Activated CD4-positive, alpha-beta T cell treated with anti-CD3 and anti-CD28 coated beads, Interleukin-2, amount 50 U/mL, for 24 hours (primary cell): ENCODE measurements at places on chromosomes 3 and 15.

DNA sequence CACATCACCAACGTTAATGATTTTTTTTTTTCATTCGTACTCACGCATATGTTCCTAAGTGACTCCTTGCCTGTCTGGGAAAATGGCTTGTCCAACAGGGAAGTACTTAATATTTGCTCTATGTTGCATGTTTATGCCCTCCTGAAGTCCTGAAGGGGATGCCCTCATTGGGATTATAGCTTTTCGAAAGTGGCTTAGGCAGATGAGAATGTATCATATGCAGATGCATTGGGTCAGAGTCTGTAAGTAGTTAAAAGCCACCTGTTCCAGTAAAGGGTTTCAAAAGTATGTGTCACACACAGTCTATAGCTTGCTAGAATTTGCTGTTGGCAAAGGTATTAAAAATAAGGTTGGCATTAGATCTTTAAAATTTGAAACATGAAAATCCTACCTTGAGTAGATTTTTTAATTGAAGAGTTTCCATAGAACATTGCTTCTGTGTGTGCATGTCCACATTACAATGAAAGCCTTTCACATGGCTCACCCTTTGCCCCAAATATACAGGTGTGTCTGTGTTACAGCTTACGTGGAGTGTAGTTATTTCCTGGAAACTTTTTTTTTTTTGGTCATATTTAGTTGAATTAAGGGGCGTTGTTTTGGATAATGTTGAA is 2.1 kb downstream of the ABHD17C start:
- DNase-seq, result no peak

DNA sequence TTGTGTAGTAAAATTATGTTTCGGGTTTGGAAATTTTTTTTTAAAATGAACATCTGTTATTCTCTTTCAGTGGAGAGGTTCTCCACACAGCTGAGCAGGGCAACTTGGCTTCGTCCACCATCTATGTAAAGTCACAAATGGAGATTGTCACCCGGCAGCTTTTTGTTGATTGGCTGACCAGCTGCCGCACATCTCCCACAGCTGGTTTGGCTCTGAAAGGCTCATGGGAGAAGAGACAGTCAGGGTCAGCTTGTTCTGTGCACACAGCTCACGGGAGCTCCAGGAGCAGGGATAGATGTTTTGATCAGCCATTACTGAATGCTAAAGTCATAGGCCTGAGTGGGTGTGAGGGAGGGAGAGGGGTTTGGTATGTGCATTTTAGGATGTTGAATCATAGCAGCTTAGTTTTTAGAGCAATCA is 12.9 kb upstream of the CCDC80 start:
- no peak for DNase-seq

DNA sequence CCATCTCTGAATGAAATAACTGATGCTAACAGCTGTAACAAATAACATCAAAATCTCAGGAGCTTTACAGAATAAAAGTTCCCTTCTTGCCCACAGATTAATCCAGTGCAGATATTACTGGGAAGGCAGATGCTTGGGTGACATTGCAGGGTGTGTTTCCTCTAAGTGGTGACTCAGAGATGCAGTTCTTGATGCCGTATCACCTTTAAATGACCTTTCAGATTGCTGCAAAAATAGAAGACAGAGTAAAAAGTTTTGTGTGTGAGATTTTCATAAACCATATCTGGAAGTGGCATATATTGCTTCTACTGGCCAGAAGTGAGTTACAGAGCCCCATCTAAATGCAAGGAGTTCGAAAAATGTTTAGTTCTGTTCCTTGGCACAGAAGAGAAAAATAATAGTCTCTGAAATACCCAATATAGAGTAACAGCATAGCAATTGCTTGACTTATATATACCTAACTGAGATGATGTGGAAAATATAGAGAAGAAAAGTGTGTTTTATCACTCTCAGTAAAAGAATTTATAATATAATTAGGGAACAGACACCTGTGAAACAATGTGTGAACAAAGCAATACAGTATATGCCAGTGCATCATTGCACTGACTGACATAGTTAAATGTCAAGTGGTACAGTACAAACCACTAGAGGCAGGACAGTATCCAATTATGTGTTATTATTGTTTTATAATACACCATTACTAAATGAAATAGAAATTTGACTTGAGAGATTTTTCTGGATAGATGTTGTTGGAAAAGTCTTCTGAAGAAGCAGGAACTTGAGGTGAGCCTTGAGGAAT is 430.7 kb upstream of the CBLB start:
- no peak for DNase-seq

DNA sequence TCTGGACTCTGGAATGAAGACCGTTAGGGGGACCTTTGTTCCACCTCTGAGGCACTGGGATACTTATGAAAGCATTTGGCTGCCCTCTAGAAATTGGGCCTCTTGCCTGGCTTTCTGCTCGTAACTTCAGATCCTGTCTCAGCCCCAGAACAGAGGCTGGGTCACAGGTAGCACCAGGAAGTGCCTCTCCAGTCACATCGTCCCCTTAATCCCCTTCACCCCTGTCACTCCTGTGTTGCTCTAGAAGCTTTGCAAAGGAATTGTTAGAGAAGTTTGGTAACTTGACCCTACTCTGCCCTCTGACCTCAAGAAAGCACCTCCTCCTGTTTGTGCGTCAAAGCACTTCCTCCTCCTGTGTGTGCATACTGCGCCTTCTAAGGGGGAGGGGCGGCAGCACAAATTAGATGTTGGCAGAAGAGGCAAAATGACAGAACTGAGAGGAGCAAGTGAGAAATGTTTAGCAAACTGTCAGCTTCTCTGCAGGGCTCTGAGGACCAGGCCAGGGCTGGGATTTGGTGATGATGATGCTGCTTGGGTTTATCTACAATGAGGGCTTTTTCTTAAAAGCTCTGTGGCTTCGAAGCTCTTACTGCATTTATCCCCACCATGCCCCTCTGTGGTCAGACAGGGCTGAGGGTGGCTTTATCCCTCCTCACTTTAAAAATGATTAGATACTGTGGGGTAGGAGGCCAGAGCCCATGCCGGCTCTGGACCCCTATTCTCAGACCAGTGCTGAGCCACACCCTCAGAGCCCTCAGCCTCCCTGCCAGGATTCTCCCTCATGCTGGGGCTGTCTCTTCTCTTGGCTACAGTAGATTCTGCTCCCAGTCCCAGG is 76.2 kb downstream of the LARS2 start:
- DNase-seq, result no peak

- no peak for DNase-seq
Observed at GRCh38 chr3:8458711-8459110, 42.9 kb upstream of the LMCD1 start.

- DNase-seq, result no peak
Observed at GRCh38 chr3:195908694-195909581, 587 bp upstream of the TNK2 start.

- DNase-seq, result no peak
Observed at GRCh38 chr15:43085921-43086320, 19.9 kb downstream of the UBR1 start.

DNA sequence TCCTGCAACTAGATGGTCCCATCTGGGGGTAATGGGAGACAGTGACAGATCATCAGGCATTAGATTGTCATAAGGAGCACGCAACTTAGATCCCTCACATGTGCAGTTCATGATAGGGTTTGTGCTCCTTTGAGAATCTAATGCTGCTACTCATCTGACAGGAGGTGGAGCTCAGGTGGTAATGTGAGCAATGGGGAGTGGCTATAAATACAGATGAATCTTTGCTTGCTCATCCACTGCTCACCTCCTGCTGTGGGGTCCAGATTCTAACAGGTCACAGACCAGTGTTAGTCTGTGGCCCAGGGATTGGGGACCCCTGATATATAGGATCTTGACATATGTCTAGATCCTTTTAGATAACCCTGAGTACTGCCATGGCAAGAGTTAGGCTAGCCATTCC is 52.7 kb downstream of the RASGRF1 start:
- DNase-seq, result no peak

DNA sequence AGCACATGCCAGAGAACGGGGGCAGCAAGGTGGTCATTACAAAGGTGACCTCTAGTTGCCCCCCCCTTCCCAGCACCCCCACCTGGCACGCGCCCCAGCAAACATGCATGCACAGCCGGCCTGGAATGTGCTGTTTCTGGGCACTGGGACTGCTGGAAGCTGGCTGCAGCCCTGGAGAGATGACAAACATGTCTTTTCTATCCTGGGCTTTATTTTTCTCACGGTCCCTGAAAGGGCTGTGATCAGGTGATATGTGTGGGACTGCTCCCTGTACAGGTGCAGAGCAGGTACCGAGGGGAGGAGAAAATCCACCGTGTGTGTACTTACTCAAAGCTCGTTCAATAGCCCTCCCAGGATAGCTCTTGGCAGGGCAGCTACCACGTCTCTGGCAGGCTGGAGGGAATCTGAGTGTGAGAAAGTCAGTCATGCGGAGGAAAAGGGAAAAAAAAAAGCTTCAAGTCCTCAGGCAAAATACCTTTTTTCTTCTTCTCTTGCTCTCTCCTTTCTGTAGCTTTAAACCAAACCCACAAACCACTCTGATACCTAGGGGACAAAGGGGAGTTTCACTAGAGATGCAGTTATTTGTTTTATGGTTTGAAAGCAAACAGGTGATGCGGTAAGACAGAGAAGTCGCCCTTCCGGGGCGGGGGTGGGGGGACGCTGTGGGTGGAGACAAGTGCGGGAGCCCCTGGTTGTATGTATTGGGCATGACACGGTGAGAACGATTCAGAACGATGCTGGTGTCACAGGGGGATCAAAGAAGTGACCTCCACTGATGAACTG is 5.0 kb upstream of the HES1 start:
- no peak for DNase-seq

DNA sequence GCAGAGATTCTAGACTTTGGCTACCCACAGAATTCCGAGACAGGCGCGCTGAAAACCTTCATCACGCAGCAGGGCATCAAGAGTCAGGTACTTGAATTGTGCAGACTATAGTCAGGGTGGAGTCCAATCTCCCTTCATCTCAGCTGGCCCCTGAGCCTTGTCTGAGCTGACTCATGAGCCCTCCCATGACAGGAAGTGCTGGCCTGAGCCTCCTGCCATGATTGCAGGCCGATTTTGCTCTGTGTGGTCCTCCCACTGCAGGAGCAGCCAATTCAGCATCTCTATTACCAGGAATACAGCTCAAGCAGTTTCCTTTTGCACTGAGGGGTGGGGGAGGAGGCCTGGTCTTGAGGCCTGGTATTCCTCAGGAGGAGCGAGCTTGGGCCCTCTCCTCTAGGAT is 5.5 kb downstream of the AP2M1 start:
- DNase-seq, result no peak

- DNase-seq, result no peak
Observed at GRCh38 chr3:178350763-178351162, 185.5 kb upstream of the KCNMB2 start.

DNA sequence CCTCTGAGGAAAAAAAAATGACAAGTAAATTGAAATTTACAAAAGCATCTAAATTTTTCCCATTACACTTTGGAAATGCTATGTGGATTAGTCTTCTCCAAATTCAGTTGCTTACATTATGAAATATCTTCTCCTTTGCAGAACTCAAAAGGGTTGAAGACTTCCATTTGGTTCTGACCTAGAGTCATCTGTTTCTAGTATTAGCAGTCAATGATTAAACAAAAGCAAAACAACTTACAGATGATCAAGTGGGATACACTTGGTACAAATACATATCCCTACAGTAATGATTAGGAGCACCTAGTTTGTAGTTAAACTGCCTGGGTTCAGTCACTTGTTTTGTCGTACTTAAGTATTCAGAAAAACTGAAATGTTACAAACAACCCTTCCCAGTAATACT is 136.2 kb downstream of the MBNL1 start:
- no peak for DNase-seq

DNA sequence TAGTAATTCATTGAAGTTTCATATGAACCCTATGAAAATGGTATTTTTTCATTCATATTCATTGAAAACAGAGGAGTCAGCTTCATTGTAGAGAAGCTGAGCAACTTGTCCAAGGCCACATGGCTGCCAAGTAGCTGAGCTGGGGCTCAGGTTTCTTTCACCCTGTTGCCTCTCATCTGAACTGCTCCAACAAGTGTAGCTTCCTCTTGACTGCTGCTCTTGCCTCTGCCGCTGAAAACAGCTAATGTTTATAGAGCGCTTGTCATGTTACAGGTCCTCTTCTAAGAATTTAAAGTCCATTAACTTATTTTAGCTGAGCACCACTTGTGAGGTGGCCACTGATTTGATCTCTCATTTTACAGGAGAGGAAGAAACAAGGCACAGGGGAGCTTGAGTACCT is 81.1 kb downstream of the PDCD6IP start:
- no peak for DNase-seq

DNA sequence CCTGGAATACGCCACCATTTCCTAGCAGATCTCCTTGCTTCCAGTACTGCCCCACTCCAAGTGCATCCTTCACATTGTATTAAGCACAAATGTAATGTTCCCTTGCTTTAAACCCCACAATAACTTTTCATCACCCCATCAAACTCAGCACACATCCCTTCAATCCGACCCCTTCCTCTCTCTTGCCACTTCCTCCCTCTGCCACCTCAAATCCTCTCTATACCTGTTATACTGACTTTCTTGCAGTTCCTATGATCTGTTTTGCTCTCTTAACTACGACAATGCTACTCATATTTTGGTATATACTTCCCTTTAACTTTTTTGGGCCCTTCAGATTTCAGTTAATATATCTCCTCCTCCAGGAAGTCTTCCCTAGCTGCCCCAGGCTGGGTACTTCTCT is 14.1 kb downstream of the PARL start:
- DNase-seq, result no peak

GRCh38 chr3:156620260-156620659 is 54.1 kb upstream of the TIPARP start:
- DNase-seq, result no peak

- DNase-seq, result no peak
Observed at GRCh38 chr3:55885721-55886120, 398.6 kb upstream of the WNT5A start.

GRCh38 chr3:51668756-51669155 is 2.3 kb upstream of the TEX264 start:
- no peak for DNase-seq

DNA sequence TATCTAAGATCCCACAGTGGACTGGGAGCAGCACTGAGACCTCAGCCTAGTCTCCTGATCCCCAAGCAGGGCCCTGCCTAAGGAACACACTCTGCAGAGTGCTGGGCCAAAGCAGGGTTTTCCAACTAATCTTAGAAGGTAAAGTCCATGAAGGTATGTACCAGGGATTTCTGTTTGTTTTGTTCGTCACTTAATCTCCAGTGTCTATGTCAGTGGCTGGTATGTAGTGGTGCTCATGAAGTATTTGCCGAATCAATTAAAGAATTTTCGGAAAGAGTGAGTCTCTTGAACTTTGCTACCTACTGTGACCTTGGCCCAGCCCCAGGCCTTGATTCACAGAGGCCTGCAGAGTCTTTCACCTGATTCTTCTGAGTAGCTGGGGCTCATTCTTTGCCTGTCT is 1.7 kb downstream of the DUOX1 start:
- DNase-seq, result no peak

- DNase-seq, result no peak
Observed at GRCh38 chr3:132561003-132561402, 36.1 kb upstream of the ACKR4 start.
